Kidney (tissue), 22 donors: ENCODE measurements at places on chromosomes 3 and 15. TPM values are rescaled to one million over a fixed set of nuclear protein-coding genes. Genes with fewer than 3 reads are reported as not detected.

- no peak overlapping the region for H3K4me3 ChIP-seq
- no peaks in the 10 kb centered on the region for H3K27me3 ChIP-seq
- H3K4me1 ChIP-seq = no peaks in the 10 kb centered on the region
- DNase-seq = no peak
- no peaks in the 10 kb centered on the region for H3K36me3 ChIP-seq
These were observed 79.3 kb downstream of the RPL22L1 start for GRCh38 chr3:170790647-170791046.

- H3K27me3 ChIP-seq = peaks cover 75% of the 10 kb centered on the region
- H3K27ac ChIP-seq = no peak overlapping the region
- H3K36me3 ChIP-seq = no peaks in the 10 kb centered on the region
- H3K4me1 ChIP-seq = peaks cover 14% of the 10 kb centered on the region
These were observed 1.0 kb downstream of the SHOX2 start for GRCh38 chr3:158105119-158105709.

Gene SLC27A2
- total RNA-seq = 26.5 TPM

Gene EPHA6
- 0.66 TPM for total RNA-seq

- no peak for DNase-seq
- H3K36me3 ChIP-seq = peaks cover 4% of the 10 kb centered on the region
- H3K27ac ChIP-seq = peak overlapping the region; percentile 73
- H3K4me1 ChIP-seq = peaks cover 10% of the 10 kb centered on the region
- H3K27me3 ChIP-seq = no peaks in the 10 kb centered on the region
These were observed 54.4 kb upstream of the KIF23 start for GRCh38 chr15:69359722-69360121.

DNA sequence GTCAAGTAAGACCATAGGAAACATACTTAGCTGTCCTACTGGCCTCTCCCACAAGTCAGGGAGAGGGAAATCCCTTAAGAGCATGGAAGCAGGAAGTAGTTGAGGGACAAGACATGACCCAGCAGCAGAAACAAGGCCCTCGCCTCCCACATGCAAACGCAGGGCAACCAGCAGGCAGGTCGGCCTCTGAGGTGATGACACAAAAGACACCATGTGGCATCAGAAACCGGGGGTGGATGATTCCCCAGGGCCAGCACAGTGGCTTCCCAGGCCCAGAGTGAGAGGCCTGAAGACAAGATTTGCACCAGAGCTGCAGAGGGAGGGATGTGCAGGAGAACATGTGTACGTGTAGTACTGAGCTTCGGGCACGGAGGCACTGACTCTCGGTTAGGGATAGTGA lies 26.3 kb downstream of the PXYLP1 start:
- no peak for DNase-seq
- no peak overlapping the region for H3K4me3 ChIP-seq
- H3K36me3 ChIP-seq = no peaks in the 10 kb centered on the region
- H3K4me1 ChIP-seq = no peaks in the 10 kb centered on the region
- H3K27me3 ChIP-seq = no peaks in the 10 kb centered on the region

Gene SPTBN5
- 1.2 TPM for total RNA-seq

- H3K27ac ChIP-seq = peak overlapping the region; percentile 56
- H3K4me3 ChIP-seq = no peak overlapping the region
These were observed 26.6 kb downstream of the ILDR1 start for GRCh38 chr3:121995161-121996137.

DNA sequence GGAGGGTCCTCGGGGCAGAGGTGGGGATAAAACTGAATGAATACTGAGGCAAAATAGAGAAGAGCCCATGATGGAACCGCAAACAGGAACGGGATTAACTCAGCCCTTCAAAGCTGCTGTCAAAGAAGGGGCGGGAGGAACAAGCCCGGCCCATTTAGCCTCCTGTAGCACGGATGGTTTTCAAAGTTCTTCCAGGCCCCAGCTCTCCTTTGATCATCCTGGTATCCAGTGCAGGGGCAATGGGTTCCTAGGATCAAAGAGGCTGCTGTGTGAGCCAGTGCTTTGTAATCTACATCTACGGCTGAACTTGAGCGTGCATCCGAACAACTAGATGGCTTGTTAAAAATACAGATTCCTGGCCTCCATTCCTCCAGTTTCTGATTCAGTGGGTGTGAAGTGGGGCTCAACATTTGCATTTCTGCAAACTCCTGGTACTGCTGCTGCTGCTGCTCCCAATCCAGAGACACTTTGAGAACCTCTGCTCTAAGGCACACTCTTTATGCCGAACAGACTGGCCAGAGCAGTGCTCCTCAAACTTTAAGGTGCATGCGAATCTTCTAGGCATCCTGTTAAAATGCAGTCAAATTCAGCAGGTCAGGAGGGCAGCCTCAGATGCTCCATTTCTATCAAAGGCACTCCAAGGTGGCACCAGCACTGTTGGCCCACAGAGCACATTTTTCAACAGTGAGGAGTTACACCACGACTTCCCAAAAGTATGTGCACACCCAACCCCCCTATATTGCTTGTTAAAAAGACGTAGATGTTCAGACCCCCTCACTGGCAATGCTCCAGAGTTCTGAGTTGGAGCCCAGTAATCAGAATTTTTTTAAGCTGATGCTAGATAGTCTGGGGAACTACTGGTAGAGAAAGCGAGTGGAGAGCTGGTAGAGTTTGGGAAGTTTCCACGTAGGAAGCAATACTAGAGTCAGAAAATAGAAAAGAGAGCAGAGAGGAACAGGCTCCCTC lies 5.6 kb downstream of the GALNT15 start:
- H3K36me3 ChIP-seq = no peaks in the 10 kb centered on the region
- no peak overlapping the region for H3K4me3 ChIP-seq
- no peak for DNase-seq
- no peaks in the 10 kb centered on the region for H3K4me1 ChIP-seq

Gene NRG4
- 0.35 TPM for total RNA-seq

Gene SPRED1
- 36.2 TPM for total RNA-seq

Gene TMIE
- total RNA-seq = 0.79 TPM

Gene CFAP20DC
- total RNA-seq = 3.2 TPM

Gene CLDN18
- not detected for total RNA-seq

DNA sequence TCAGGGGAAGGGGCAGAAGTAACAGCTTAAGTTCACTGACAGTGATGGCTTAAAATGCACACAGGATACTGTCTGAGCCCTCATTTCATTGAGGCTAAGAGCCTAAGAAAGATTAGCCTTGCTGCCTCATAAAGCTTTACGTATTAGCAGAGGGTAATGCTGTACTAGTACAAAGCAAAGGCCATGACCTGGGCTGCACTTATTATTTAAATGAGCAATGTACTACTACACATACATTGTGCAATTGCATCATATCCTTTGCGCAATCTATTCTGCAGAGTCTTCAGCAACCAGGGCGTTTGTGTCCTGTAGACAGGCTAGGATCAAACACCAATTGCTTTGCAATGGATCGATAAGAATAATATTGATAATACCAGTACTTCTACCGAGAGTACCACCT lies 221.8 kb downstream of the TPRG1 start:
- DNase-seq = no peak
- H3K4me1 ChIP-seq = no peaks in the 10 kb centered on the region

DNA sequence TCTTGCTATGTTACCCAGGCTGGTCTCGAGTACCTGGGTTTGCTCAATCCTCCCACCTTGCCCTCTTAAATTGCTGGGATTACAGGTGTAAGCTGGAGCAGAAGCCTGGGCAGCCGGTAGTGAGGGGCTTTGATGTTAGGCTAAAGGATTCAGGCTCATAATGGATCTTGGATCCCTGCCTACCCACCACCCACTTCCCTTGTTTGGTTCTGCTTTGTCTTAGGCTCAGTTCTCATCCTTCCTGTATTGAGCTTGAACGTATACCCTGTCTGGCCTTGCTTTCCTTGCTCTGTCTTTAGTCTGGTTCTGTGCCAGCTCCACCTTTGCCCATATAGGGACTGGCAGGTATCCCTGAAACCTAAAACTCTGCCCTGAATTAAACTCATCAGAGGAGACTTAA lies 1.7 kb downstream of the PPCDC start:
- no peaks in the 10 kb centered on the region for H3K36me3 ChIP-seq
